Astrocyte of the hippocampus (primary cell): ENCODE measurements at places on chromosomes 3 and 15.

- DNase-seq, result no peak
Measured at GRCh38 chr15:25178835-25179672, 224.3 kb downstream of the SNRPN start.

- DNase-seq, result peak; percentile 42
Measured at GRCh38 chr15:48427479-48427878, 96.2 kb downstream of the DUT start.

- DNase-seq, result peak; percentile 79
Measured at GRCh38 chr3:184345317-184346144, 8.1 kb downstream of the FAM131A start.

- DNase-seq, result no peak
Measured at GRCh38 chr3:45345846-45346580, 42.4 kb upstream of the LARS2 start.

- no peak for DNase-seq
Measured at GRCh38 chr3:145450018-145450682, 710.8 kb downstream of the PLOD2 start.

GRCh38 chr3:123713211-123713610 is 128.4 kb upstream of the HACD2 start:
- no peak for DNase-seq

DNA sequence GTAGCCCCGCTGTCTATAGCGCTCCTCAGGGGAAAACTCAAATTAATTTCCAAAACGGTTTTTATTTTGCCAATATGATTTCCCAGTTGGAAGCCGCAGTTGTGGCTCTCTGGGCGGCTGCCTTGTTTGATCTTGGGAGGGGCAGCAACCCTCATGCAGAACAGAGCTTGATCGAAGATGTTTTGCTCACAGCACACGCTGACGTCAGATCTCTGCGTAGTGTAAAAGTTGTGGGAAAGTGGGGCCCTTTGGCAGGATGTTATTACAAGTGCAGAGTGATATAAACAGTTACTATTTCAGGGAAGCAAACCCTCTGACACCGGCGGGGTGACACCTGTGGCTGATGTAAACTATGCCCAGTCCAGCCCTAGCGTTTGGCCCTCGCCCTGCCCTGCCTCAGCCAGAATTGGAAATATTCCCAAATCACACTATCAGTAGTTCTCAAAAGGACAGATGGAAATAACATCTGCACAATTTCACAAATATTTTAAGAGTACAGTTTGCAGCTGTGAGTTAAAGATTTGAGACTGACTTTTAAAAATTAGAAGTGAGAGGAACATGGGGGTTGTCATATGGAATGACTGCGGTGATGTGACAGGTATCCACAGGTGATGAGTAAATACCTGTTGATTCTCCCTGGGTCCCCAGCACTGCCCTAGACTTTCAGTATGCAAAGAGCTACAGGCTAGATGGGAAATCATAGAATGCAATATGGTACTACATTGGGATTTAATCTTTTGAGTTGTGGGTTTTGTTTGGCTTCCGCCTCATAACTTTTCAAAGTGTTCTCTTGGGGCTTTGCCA is 1.7 kb downstream of the SYNM start:
- DNase-seq, result no peak

GRCh38 chr3:71843071-71843470 is 58.1 kb upstream of the PROK2 start:
- DNase-seq, result no peak

- DNase-seq, result no peak
Measured at GRCh38 chr3:31253782-31254181, 278.9 kb upstream of the STT3B start.

GRCh38 chr3:84772841-84773240 is 185.9 kb upstream of the CADM2 start:
- DNase-seq, result no peak

- no peak for DNase-seq
Measured at GRCh38 chr3:79113876-79114275, 653.9 kb downstream of the ROBO1 start.

DNA sequence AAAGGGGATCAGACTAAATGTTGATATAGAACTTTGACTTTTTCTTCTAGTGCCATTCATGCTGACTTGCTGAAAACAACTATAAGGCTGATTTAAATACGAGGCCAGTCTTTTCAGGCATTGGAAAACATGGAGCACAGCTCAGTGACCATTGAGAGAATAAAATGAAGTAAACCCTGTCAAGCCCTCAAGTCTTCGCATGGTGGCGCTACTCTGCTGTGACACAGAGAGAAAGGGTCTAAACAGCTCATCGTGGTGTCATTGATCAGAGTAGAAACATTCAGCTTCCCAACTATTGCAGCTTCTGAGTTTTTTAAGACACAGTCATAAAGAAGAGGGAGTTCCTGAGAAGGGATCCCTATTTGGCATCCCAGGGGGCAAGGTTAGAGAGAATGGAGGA is 716.2 kb downstream of the DIPK2A start:
- no peak for DNase-seq

DNA sequence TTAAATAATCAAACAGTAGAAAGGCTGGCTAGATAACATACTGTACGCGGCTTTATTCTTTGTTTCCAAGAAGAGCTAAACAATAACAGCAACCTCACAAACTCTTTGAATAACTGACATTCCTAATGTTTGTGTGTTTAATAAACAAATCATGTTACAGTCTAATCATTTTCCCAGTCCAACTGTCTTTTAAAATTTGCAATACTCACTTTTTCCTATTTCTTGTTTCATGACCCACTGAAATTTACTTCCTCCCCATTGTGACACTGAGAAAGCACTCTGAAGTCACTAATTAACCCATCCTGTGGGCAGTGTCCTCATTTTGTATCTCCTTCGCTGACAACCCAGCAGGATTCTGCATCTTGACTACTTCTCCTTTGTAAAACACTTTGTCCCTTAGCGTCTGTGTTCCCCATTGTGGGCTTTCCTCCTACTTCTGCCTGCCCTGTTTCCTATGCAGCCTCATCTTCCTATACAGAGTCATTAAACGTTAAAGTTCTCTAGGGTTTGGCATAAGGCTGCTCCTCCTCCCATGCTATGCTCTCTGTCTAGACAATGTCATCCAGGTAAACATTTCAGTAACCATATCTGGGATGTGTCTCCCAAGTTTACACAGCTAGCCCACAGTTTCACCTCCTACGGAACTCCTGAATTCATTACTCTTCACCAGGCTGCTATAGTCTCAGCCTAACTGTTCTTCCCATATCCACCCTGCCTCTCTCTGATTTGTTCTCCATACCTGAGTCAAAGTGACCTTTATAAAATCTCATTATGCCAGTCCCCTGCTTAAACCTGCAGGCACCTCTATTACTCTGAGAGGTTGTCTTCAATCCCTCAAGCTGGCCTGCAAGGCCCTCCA is 148.9 kb downstream of the GREM1 start:
- no peak for DNase-seq

DNA sequence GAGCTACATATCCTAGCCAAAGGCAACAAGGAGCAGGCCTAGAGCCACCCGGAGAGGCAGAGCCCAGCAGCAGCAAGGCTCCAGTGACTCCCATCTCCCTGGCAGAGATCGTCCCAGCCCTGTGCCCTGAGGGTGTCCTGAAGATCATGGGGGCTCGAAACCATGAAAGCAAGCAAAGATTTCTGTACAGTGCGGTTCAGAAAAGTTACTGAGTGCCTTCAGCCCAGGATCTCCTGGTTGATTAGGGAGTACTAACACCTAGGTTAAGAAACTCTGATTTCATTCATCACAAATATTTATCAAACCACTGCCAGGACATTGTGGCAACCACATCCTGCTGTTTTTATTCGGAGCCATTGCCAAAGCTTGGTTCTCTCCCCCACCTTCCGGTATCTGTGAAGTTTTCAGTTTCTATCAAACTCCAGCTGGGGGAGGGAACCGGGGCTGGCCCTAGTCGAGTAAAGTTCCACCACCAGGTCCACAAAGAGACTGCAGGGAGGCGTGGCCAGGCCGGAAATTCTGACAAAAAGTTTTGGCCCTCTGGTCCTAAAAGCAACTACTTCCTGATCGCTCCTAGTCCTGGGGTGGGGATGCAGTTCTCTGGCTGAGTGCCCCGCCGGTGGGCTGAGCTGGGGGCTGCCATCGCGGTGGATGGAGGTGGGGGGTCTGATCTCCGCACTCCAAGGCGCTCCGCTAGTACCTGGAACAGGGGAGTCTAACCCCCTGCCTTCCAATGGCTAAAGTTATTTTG is 1.2 kb downstream of the RAB43 start:
- DNase-seq, result peak; percentile 92

DNA sequence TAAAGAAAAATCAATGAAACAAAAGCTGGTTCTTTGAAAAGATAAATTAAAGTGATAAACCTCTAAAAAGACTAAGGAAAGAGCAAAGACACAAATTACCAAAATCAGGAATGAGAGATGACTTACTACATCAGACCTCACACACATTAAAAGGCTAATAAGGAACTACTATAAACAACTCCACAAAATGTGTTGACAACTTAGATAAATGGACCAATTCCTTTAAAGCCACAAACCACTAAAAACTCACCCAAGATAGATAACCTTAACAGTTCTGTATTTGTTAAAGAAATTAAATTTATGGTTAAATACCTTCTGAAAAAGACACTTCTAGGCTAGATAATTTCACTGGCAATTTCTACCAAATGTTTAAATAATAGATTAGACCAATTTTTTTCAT is 170.4 kb downstream of the SMAD6 start:
- DNase-seq, result peak; percentile 28

DNA sequence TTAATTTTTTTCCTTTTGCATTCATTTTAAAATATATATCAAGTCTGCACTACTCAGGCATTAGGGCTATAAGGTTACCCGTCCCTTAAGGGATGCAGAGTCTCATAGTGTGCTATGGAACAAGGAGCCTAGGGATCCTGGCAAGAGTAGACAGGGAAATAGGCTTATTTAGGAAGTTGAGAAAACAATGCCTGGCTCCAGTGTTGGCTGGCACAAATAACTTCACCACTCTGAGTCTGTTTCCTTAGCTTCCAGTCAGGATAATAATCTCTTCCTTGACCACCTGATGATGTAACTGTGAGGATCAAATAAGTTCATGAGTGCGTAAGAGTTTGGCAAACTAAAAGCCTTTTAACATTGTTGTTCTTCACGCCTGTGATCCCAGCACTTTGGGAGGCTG is 540.8 kb upstream of the IL12A start:
- no peak for DNase-seq

DNA sequence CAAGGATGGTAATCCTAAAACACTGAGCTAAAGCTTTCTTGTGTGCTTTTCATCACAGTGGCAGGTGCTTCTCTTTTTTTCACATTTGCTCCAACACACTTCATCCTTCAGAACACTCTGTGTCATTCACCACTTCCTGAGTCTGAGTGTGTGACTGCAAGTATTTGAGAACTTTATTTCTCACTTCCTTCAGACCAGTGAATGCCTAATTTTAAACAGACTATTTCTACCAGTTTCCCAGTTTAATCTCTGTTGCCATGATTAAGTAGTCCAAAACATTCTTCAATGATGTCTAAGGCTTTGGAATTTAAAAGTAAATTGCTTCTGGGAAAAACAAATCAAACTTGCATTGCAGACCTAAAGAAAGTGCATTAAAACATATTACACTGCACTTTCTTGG is 541.2 kb downstream of the RBMS3 start:
- DNase-seq, result peak; percentile 45

- DNase-seq, result no peak
Measured at GRCh38 chr15:88076328-88076727, 180.2 kb downstream of the NTRK3 start.

DNA sequence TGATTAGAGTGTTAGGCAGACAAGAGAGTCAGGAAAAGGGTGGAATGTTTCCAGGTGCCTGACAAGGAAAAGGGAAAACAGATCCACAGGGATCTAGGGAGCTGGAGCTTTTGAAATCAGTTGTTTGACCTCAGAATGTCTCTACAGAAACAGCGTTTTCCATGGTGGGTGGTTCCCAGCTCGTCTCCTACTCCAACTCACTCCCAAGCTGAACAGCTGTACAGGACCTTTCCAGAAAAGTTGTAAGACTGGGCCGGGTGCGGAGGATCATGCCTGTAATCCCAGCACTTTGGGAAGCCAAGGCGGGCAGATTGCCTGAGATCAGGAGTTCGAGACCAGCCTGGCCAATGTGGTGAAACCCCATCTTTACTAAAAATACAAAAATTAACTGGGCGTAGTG is 55.7 kb upstream of the RYK start:
- DNase-seq, result no peak

DNA sequence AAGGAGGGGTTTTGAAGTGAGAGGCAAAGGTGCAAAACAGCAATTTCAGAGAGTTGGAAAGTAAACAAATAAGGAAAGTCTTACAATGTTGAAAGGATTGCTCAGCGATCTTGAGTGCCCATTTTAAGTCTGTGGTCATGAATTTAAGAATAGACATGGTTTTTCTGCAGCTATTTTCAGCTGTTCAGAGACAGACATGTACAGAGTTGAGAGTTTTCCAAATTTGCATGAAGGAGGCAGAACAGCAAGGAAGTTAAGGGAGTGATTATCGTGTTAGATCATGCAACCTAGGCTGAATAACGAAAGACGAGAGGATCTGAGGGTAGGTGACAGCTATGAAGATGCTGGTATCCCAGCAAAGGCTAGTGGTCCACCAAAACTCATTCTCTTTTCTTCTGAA is 37.2 kb downstream of the DET1 start:
- no peak for DNase-seq

DNA sequence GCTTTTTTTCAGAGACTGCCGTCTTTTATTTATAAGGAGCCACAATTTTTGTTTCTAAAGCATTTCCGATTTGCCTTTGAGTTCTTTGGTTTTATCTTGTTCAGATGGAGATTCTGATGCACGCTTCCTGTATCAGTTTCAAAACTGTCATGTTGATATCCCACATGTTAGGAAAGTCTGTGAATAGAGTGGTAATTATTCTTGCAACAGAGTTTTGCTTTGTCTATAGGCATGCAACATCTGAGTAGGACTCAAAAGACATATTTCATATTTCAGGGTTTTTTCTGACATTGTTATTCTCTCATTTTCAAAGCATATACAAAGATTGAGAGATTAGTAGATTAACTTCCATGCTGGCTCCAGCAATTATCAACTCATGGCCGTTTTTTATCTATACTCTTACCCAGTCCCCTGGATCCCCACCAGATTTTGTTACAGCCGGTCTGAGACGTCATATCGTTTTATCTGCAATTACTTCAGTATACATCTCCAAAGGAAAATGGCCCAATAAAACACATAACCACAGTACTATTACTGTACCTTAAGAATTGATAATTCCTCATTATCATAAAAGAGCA is 22.4 kb downstream of the PAQR5 start:
- DNase-seq, result no peak

DNA sequence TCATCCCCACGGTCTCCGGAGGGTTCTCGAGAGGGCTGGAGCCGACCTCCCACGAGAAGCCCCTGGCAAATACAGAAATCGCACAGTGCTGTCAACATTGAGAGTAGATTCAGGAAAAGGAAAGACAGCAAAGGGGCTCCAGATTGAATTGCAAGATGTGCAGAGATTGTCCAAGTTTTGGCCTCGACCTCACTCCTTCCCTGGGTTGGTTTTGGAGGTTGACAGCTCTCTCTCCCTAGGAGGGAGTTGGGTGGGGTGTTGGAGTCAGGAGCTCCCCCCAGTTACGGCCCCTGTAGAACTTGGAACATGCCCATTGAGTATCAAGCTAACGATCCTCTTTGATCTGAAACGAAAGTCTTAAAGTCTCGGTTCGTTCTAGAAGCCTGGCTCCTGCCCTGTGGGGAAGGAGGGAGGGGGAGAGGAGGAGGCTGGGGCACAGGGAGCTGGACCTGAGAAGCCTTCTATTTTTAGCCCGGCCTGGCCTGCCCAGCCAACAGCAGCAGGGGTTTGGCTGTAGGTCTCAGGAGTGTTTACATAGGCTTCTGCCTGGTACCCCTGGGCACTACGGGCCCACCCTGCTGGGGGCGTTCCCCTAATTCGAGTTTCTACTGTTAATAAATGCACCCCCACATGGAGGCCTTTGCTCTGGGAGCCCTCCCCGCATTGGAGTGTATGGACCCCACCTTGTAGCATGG is 672 bp upstream of the KY start:
- peak; percentile 69 for DNase-seq
